GM12891 (cell line): ENCODE measurements at places on chromosomes 16 and 17.

GRCh38 chr16:88878967-88879787 lies 12.7 kb upstream of the PABPN1L start:
- DNase-seq, result no peak

DNA sequence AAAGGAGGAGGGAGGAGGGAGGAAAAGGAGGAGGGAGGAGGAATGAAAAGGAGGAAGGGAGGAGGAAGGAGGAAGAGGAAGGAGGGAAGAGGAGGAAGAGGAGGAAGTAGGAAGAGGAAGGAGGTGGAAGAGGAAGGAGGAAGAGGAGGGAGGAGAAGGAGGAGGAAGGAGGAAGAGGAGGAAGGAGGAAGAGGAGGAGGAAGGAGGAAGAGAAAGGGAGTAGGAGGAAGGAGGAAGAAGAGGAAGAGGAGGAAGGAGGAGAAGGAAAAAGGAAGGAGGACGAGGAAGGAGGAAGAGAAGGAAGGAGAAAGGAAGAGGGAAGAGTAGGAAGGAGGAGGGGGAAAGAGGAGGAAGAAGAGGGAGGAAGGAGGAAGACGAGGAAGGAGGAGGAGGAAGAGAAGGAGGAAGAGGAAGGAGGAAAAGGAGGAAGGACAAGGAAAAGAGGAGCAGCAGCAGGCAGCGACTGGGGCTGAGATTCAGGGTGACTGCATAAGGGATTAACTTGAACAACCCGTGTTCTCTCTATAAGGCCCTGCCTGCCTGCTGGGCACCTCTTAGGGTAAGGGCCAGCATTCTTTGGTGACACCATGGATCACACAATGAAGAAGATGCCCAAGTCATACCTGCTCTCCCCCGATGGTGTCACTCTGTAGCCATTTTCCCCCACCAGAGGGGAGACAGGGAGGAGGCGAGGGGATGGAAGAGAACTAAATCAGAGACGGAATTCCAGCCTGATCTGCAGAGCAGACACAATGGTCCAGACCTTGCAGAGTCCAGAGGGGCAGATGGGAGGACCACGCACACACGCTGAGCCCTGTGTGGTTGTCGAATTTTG lies 1.4 kb upstream of the IL34 start:
- DNase-seq, result no peak

DNA sequence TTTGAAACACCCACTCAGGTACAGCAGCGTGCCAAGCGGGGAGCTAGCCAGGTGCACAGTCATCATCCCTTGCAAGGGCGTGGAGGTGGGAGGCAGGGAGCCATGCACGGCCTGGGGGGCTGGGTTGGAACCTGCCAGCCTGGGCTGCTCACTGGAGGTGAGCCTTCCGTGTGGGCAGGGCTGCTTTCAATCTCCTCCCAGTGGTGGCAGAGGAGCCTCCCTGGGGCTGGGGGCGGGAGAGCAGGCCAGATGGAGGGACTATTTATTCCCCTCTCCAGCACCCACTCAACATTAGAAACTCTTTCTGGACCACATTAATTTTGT lies 90.3 kb downstream of the KATNIP start:
- DNase-seq, result no peak

DNA sequence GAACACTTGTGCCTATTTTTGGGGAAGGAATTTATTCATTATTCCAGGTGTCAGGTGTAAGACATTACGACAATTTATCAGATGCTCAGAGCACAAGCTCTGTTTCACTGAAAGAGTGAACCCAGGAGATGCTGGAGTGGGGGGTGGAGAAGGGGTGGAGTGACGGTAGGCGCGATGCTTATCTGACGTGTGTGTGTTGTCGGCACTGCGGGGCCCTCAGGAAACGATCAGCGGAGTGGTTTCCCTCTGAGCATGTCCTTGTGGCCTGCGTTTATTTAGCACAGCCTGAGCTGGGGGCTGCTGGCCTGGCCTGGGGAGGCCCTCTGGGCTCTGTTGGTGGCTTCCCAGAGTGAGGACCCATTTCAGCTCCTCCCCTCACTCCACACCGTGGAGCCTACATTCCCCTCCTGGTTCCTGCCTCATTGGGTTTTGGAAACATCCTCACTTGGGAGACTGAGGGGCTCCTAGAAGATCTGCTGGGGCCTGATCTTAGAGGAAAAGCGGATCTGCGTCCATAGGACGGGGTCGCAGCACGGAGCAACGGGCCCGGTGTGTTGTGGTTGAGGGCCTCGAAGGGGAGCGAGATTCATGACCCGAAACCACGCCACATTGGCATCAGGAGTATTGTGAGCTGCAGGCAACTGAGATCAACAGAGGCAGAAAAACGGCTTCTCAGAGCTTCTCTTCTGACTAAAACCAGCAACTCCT lies 19.0 kb upstream of the GNG13 start:
- no peak for DNase-seq

GRCh38 chr17:4332296-4332970 lies 34.0 kb downstream of the UBE2G1 start:
- DNase-seq, result no peak

DNA sequence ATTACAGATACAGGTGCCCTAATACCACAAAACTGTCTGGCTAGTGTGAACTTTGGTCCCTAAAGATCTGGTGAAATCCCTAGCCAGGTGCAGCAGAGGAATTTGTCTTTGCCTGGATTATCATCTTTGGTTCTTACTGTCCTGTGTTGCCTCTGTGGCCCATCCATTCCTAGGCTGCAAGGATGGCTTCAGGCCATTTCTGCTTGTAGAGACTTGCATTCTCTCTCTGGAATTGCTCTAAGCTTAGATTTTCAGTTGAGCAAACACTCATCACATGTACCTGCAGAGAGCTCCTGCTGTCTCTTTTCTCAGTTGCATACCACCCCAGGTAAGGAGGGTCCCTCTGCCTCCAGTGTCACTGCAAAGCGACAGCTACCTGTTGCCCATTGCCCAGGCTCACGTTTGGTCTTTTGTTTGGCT lies 114.9 kb downstream of the PRKCA start:
- no peak for DNase-seq

GRCh38 chr17:69141431-69142174 lies at the start of gene ABCA6:
TSS of gene ABCA6 (minus strand) at chr17:69141895. CDS start at chr17:69140703, 1,192 bp downstream.
- no peak for DNase-seq

DNA sequence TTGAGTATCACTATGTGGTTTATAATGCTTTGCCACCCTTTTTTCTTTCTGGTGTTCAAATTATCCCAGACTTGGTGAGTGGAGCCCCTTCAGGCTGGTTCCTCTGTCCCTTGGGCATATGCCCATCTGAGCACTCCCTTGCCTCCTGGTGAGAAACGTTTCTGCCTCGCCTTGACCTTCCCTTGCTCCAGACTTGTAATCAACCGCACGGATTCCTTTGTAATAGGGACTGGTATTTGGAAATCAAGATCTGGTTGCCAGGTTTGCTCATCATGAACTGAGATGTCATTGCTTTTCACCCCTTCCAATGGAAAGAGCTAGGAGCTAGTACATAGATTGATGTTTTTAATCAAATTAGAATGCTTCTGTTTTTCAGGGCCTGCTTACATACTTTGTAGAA lies 43.7 kb downstream of the SEC14L1 start:
- no peak for DNase-seq

DNA sequence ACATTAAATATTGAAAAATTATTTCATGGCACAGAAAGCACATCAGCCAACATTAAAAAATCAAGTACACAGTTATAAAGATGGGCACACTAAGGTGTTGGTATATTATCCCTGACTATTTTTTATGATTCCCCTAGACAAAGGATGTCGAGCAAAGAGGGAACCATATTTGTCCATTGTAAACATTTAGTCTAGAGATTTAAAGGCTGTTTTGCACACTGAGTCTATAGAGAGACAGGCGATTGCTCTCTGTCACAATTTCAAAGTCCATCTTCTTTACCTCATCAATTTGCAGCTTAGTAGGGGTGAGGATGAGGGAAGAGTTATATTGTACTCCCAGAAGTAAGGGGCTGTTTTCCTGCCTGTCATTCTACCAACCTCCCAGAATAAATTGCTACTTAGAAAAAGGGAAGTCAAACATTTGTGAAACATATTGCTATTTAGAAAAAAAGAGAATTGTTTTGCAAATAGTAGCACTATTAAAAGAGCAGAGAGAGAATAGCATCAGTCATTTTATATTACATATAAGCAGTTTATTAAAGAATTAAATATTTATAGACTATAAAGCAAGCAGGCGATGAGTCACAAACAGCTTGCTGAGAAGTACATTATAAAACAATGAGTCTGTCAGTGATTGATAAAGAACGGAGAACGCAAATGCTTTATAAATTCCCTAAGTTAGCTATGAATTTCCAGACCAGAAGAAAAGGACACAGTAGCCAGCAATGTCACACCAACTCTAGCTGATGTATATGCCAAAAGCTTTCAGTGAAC lies 270.6 kb upstream of the PMFBP1 start:
- no peak for DNase-seq

- DNase-seq, result no peak
These were observed 32.2 kb downstream of the SLC12A3 start for GRCh38 chr16:56897026-56897799.

GRCh38 chr16:47150067-47150466 lies 6.3 kb upstream of the NETO2 start:
- DNase-seq, result no peak

- DNase-seq, result no peak
These were observed 67.4 kb downstream of the RPA1 start for GRCh38 chr17:1897105-1897656.

DNA sequence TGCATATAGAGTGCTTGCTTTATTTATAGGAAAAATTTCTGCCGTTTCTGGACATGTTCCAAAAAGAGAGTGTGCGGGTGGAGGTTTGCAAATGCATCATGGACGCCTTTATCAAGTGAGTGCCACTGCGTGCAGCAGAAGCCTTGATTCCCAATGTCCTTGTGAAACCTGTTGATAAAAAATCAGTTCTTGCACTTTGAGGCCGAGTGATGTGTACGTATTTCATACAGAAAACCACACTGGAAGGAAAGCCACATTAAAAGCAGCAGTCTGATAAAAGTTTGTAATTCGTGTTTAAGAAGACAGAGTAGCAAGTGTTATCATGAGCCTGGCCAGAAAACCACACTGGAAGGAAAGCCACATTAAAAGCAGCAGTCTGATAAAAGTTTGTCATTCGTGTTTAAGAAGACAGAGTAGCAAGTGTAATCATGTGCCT lies 78.0 kb downstream of the KNOP1 start:
- no peak for DNase-seq

- no peak for DNase-seq
These were observed 3.4 kb upstream of the RASD1 start for GRCh38 chr17:17499402-17500145.
